ENCODE measurements at places on chromosomes 12 and 14. TPM values are rescaled to one million over a fixed set of nuclear protein-coding genes. Genes with fewer than 3 reads are reported as not detected.
A peak's percentile ranks its signal among the peaks of the same experiment; 100 is the strongest.

DNA sequence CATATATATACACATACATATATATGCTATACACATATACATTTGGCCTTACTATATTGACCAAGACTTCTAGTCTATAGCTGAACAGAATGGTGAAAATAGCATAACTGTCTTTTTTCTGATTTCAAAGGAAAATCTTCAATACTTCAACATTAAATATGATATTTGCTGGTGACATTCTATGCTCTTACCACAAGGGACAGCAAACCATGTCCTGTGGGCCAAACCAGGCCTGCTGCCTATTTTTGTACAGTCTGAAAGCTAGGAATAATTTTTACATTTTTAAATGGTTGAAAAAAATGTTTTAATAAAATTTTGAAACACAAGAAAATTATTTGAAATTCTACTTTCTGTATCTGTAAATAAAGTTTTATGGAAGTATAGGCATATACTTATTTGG, 63.6 kb downstream of the EML5 start:
- no peak overlapping the region for H3K4me3 ChIP-seq
- no peak for DNase-seq
- H3K27me3 ChIP-seq = no peaks in the 10 kb centered on the region
- no peaks in the 10 kb centered on the region for H3K4me1 ChIP-seq

CATSPERB gene
- total RNA-seq = 18.2 TPM

- H3K36me3 ChIP-seq = no peaks in the 10 kb centered on the region
- H3K27ac ChIP-seq = no peak overlapping the region
- DNase-seq = no peak
- no peaks in the 10 kb centered on the region for H3K27me3 ChIP-seq
- H3K4me3 ChIP-seq = no peak overlapping the region
Measured at GRCh38 chr14:80485764-80486163, 274.5 kb upstream of the DIO2 start.

DNA sequence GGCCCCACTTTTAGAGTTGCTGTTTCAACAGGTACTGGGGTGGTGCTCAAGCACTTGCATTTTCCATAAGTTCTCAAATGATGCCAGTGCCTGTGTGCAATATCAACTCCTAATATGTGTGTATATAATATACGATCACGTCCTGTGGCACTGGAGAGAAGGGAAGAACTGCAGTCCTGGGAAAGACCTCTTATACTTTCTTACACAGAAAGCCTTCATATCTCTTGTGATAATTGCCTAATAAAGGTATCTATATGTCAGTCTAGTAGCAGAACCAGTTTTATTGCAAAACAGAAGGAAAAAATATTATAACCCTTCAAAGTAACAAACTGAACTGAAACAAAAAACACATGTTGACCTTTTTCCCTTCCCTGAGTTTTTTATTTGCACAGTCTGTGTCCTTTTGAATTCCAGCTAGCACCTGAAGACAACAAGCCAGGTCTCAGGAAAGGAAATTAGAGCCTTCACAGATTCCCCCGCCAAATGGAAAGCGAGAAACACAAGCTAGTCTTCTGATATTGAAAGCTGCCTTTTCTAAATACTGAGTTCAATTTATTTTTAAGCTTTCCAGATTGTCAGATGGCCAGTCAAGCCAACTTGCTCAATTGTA, 44.4 kb downstream of the IGF1 start:
- H3K4me3 ChIP-seq = no peak overlapping the region
- H3K4me1 ChIP-seq = peaks cover 10% of the 10 kb centered on the region
- peak overlapping the region; percentile 22 for H3K27ac ChIP-seq
- H3K36me3 ChIP-seq = no peaks in the 10 kb centered on the region

DNA sequence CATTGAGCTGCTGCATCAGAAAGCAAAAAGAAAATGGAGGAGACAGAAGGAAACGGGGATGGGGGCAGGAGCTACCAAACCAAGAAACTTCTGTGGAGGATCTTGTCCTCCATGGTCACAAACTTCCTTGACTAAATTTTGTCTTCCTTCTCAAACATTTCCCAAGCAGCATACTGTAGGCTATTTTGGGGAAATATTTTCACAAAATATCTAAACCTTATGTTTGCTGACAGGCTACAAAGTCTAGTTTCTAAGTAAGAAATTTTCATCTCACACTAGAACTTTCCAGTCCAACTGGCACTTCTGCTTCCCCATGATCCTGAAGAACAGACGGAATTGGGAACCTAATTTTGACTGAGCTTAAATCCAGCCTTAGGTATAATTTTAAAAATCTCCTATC, 552.0 kb downstream of the SNAPC1 start:
- H3K27me3 ChIP-seq = no peaks in the 10 kb centered on the region
- H3K27ac ChIP-seq = no peak overlapping the region
- no peak for DNase-seq
- no peaks in the 10 kb centered on the region for H3K36me3 ChIP-seq

CCDC38 gene
- not detected for total RNA-seq

DNA sequence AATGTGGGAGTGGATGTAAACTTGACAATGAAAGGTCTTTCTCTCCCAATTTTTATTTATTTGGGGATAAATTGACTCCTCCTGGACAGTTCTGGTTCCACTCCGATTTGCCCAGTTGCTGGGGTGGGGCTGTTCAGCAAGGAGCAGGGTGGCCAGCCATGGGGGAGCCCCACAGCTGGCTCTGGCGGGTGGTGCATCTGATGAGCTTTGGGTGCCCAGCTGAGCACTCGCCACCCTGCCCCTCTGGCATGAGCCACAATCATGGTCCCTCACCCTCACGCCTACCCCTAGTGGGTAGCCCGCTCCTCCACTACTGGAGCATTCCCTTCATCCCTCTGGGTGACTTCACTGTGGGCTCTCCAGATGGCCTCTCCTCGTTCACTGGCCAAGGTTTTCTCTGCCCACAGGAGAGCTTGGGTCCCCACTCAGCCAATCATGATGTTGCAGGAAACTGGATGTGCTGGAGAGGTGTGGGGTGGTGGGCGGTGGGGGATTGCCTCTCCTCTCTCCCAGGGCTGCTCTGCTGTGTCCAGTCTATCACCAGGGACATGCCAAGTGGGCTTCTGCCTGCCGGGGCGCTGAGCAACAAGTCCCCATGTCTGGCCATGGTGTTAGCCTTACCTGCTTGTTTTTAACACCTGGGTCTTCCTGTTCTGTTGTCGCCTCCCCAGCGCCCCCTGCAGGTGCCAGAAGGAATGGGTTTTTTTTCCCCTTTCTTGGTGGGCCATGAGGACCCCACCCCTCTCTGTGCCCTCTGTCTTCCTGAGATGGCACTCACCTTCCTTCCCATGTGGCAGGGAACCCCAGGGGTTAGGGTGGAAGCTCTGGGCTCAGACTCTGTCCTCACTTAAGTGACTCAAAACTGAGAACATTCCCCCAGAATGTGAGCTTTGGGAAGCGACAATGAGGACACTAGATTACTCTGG, 3.4 kb downstream of the CYP46A1 start:
- no peaks in the 10 kb centered on the region for H3K27me3 ChIP-seq
- no peak overlapping the region for H3K4me3 ChIP-seq
- no peaks in the 10 kb centered on the region for H3K4me1 ChIP-seq

DNA sequence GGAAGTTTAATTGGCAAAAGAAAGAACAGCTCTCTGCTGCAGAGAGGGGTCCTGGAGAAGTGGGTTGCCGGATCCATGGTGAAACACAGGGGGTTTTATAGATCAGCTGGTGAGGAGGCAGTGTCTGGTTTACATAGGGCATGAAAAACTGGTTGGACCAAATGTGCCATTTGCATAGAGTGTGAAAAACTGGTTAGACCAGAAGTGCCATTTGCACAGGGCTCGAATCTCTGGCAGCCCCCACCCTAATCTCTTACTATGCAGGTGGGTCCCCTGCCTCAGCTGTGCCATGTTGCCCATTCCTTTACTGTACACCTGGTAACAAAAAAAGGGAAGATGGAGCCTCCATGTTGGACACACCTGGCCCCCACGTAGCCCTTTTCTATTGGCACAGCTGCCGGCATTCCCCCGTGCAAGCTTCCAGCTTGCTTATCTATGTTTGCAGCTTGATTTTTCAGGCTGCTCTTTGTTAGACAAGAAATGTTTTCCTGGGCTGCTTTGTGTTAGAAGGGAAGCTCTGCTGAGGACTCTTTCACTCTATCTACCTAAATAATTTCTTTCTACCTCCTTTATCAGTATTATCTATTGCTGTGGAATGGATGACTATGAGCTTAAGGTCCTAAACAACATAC, 61.1 kb upstream of the TMEM132D start:
- H3K36me3 ChIP-seq = no peaks in the 10 kb centered on the region
- no peak overlapping the region for H3K27ac ChIP-seq
- DNase-seq = peak; percentile 28
- no peak overlapping the region for H3K4me3 ChIP-seq
- H3K27me3 ChIP-seq = no peaks in the 10 kb centered on the region

STXBP6 gene
- total RNA-seq = 25.7 TPM

GRCh38 chr12:124796303-124796960, 67.2 kb downstream of the SCARB1 start:
- no peaks in the 10 kb centered on the region for H3K27me3 ChIP-seq
- DNase-seq = no peak
- no peaks in the 10 kb centered on the region for H3K36me3 ChIP-seq
- no peaks in the 10 kb centered on the region for H3K4me1 ChIP-seq
- no peak overlapping the region for H3K4me3 ChIP-seq
- H3K27ac ChIP-seq = no peak overlapping the region

- H3K4me3 ChIP-seq = no peak overlapping the region
- H3K36me3 ChIP-seq = no peaks in the 10 kb centered on the region
- H3K4me1 ChIP-seq = no peaks in the 10 kb centered on the region
- no peak overlapping the region for H3K27ac ChIP-seq
- H3K27me3 ChIP-seq = no peaks in the 10 kb centered on the region
Measured at GRCh38 chr14:89164168-89165073, 252.6 kb downstream of the FOXN3 start.

RNASE3 gene
- not detected for total RNA-seq

- H3K36me3 ChIP-seq = no peaks in the 10 kb centered on the region
- no peaks in the 10 kb centered on the region for H3K4me1 ChIP-seq
- H3K27me3 ChIP-seq = no peaks in the 10 kb centered on the region
- H3K4me3 ChIP-seq = no peak overlapping the region
- H3K27ac ChIP-seq = no peak overlapping the region
Measured at GRCh38 chr12:52581481-52581880, 7.8 kb upstream of the KRT74 start.

SSTR1 gene
- 2.3 TPM for total RNA-seq

GRCh38 chr12:124147575-124147974, 147.3 kb upstream of the RFLNA start:
- H3K4me1 ChIP-seq = no peaks in the 10 kb centered on the region
- no peak for DNase-seq
- no peak overlapping the region for H3K4me3 ChIP-seq
- H3K27ac ChIP-seq = no peak overlapping the region
- no peaks in the 10 kb centered on the region for H3K27me3 ChIP-seq
- no peaks in the 10 kb centered on the region for H3K36me3 ChIP-seq

GRCh38 chr14:32820181-32820580, 118.5 kb upstream of the NPAS3 start:
- H3K36me3 ChIP-seq = no peaks in the 10 kb centered on the region
- H3K4me3 ChIP-seq = no peak overlapping the region
- no peak for DNase-seq

- DNase-seq = no peak
- H3K36me3 ChIP-seq = no peaks in the 10 kb centered on the region
- no peak overlapping the region for H3K4me3 ChIP-seq
- H3K4me1 ChIP-seq = peaks cover 25% of the 10 kb centered on the region
- no peak overlapping the region for H3K27ac ChIP-seq
Measured at GRCh38 chr14:24927809-24928208, 122.1 kb downstream of the STXBP6 start.

Data from pancreas (tissue), 10 donors.